ENCODE measurements at places on chromosomes 4 and X.

- no peak for DNase-seq
Observed at GRCh38 chr4:185117300-185117934, 25.6 kb upstream of the SLC25A4 start.

DNA sequence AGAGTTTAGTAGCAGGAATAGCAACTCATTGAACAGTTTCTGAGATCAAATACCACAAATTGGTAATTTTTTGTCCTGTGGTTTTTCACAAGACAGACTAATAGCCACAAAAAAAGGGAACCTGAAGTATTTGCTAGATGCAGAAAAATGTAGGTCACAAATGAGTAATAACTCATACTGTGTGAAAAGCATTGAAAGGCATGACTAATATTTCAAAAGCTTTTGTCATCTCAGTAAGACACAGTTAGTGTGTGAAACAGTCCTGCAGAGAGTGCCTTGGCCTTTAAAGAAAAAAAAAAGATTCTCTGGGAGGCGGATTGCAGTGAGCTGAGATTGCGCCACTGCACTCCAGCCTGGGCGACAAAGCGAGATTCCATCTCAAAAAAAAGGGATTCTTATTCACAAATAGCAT, 31.4 kb upstream of the SLC25A31 start:
- no peak for DNase-seq

- DNase-seq, result no peak
Observed at GRCh38 chr4:185003596-185004351, 14.5 kb upstream of the HELT start.

GRCh38 chrX:152072236-152072635, 66.1 kb downstream of the MAGEA10 start:
- DNase-seq, result no peak

GRCh38 chr4:166655705-166656104, 578.6 kb downstream of the SPOCK3 start:
- no peak for DNase-seq

GRCh38 chr4:141659539-141659938, 23.2 kb downstream of the IL15 start:
- no peak for DNase-seq

DNA sequence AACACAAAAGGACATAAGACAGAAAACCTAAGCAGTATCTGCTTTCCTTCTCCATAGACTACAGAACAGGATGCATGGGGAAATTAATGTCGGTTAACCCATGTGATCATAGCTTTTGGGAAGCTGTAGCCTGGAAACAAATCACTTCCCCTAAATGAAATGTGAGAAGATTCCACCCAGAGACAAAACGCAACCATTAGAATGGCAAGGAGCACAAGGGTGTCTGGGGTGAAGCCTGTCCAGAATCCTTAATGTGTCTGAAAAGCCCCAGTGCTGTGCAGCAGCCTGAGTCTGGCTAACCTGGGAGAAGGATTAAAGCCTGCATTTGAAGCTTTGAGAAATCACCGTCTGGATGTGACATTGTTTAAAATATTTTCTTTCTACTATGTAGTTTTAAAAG, 213.3 kb downstream of the ANKRD50 start:
- no peak for DNase-seq

DNA sequence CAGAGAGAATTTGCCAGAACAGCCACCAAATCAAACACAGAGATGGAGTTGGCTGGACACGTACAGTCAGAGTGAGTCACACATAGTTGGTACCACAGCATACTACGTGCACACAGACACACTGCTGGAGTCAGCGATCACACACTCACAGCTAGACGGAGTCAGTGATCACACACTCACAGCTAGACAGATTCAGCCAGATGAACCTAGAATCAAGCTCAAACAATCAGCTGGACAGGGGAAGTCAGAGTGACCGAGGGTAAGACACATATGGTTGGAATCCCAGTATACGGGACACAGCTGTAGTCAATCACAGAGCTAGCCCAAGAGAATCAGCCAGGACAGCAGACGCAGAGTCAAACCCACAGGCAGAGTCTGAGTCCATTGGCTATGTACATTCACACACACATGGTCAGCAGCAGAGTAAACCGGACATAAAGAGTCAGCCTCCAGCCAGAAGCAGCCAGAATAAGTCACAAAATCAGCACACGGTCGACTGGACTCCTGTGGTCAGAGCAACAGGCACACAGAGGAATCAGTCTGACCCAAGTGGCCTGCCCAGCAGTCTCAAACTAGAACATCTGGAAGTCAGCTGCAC, 4.6 kb downstream of the SLC38A5 start:
- no peak for DNase-seq

GRCh38 chr4:144557404-144557803, 88.6 kb upstream of the HHIP start:
- no peak for DNase-seq

- no peak for DNase-seq
Observed at GRCh38 chr4:100008048-100008447, 58.0 kb upstream of the H2AZ1 start.

GRCh38 chr4:98151145-98151924, 8.1 kb upstream of the STPG2 start:
- DNase-seq, result no peak

DNA sequence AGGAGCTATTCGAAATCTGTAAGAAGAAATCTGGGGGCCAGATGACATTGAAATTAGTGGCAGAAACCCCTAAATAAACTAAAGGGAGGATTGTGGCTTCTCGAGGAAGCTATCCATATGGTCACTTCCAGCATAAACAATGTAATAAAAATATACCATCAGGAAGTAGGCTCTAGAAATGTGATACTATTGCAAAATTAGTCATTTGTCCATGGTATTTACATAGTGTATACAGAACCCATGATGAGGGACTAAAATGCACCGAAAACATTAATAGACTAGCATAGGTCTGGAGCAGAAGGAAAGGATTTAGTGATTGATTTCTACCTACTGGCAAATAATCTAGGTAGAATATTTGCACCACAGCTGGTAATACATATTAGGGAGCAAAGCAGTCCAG, 1344.0 kb downstream of the FSTL5 start:
- no peak for DNase-seq

- peak; percentile 69 for DNase-seq
Observed at GRCh38 chr4:6917461-6918271, 8.0 kb downstream of the TBC1D14 start.

DNA sequence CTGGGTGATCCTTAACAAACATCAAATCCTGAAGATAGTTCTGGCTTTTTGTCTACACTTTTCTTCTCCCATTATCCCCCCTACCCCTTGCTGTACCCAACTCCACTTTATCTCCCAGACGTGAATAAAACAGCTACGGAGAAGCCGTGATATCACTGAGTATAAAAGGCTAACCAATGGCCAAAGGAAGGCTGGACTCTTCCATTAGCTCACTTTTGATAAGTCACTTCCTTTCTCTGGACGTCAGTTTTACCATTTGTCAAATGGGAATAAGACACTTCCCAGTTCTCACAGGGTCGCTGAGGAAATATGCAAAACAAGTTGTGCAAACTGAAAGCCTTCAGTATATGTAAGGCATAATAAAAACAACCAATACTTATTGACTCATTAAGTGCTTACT, 38.6 kb upstream of the EDA2R start:
- DNase-seq, result no peak

DNA sequence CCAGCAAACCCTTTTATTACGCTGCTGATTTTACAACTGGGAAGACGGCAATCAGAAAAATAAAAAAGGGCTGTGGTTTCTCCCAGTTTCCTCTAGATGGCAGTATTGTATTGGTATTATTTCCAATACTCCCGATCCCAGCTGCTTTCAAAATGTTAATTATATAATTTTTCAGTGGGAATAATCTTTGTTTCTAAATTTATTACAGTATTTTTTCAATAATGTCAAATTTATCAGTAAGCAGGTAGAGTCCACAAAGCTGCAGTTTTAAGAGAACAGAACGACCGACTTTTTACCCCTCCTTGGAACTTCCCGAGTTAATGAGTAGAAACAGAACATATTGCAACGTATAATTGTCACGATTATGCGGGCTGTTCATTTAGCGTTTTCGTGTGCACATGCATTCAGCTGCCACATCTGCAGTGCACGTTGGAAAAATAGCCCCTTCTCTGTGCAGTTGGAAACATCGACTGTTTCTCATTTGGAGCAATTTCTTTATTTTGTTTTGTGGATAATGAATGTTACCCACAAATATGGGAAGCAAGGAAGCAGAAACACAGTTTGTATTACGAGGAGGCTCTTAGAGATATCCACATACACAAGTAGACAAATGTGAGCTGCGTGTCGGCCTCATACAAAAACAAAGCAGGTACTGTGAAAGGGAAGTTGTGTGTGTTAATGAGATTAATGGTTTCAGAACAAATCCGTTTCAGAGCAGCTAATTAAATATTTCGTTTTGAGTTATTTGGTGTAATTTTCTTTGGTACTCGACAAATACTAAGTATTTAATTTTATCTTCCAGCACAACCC, 188.0 kb downstream of the STIM2 start:
- DNase-seq, result no peak

Measured in WTC11 (cell line).